ENCODE measurements at places on chromosomes 5 and 9.
A peak's percentile ranks its signal among the peaks of the same experiment; 100 is the strongest.

DNA sequence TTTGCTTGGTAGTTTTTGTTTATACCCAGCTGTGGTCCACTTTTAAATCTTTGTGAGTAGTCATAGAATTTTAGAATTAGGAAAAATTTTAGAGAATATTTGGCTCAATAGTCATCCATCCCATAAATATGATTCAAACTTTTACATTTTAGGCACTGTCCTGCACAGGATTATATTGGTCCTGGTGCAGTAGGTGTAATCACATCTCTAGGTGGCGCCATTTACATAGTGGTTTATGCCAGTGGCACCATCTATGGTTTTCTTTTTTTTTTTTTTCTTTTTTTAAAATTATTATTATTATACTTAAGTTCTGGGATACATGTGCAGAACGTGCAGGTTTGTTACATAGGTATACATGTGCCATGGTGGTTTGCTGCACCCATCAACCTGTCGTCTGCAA lies 260.7 kb upstream of the KCNN2 start:
- peak; percentile 76 for DNase-seq

GRCh38 chr5:172180936-172181335 lies 7.1 kb downstream of the STK10 start:
- no peak for DNase-seq

GRCh38 chr9:86684148-86684547 lies 263.2 kb downstream of the GAS1 start:
- peak; percentile 10 for DNase-seq

GRCh38 chr5:132677682-132678400 lies 4.1 kb downstream of the IL4 start:
- DNase-seq = no peak

DNA sequence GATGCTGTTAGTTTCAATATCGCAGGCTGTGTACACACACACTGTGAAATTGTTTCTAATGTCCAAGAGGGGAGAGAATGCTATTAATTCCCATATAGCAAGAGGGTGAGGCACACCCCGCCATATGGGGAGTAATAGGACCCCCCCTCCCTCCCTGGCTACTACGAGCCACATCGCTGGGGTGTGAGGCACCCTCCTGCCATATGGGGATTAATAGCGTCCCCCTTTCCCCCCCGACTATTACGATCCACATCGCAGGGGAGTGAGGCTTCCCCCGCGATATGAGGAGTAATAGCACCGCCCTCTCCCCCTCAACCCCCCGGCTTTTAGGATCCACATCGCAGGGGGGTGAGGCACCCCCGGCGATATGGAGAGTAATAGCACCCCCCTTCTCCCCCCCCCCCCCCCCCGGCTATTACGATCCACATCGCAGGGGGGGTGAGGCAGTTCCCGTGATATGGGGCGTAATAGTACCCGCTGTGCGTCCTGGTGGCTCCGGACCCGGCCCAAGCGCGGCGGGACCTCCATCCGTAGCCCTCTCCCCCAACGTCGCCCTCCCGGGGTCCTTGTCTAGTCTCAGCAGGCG lies 494 bp upstream of the STK32A start:
- DNase-seq = no peak

All from EH (cell line).